ENCODE measurements at places on chromosomes 3 and 15.

- DNase-seq, result no peak
Measured at GRCh38 chr3:171458071-171458863, 1.9 kb downstream of the TNIK start.

- DNase-seq, result no peak
Measured at GRCh38 chr15:36841193-36841592, 259.2 kb downstream of the MEIS2 start.

GRCh38 chr15:59247364-59247763 lies 40.7 kb downstream of the LDHAL6B start:
- DNase-seq, result peak; percentile 26

DNA sequence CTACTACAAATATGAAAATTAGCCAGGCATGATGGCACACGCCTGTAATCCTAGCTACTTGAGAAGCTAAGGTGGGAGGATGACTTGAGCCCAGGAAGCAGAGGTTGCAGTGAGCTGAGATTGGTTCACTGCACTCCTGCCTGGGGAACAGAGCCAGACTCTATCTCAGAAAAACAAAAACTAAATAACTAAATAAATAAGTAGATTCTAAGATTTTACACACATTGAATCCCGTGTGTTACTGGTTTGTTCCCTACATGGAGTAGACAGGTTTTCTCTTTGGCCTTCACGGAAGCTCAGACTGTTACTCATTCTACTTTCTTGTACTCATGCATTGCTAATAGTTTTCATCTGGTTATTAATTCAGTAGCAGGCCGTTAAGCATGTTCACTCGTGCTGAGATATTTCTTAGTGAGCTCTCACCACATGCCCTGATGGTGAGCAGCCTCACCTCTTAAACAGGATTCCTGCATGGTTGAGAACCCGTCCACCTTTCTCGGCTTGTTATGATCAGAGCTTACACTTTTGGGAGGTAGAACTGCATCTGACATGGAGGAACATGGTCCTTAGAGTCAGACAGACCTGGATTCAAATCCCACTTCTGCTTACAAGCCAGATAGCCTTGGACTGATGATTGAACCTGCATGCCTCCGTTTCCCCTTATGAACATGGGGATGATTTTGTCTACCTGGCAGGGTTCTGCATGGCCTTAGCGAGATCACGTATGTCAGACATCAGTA lies 49.1 kb downstream of the CMTM7 start:
- DNase-seq, result no peak

DNA sequence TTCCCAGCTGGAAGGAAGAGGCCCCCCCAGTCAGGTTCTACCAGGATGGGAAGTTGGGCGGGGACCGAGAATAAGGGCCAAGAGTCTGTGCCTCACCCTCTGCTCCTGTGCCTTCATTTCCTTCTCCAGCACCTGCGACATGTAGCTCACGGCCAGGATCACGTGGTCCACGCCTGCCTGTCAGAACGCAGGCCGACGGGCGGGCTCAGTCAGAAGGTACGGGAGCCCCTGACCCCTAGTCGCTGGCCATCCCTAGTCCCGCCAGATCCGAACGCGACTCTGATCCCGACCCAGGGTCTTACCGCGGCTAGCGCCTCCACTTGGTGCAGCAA lies 489 bp downstream of the GMPPB start:
- no peak for DNase-seq

Data from non-pigmented ciliary epithelial cell (primary cell).